Stimulated activated CD4-positive, alpha-beta T cell treated with anti-CD3 and anti-CD28 coated beads, TNF-alpha, amount 100 ng/mL, for 4 hours (primary cell): ENCODE measurements at places on chromosomes 1 and 21.
A peak's percentile ranks its signal among the peaks of the same experiment; 100 is the strongest.

GRCh38 chr1:201332616-201333335 is 44.7 kb downstream of the TNNT2 start:
- no peak for DNase-seq

GRCh38 chr21:38869196-38869595 is 63.5 kb downstream of the ETS2 start:
- no peak for DNase-seq

GRCh38 chr21:30838536-30838935 is 9.0 kb upstream of the KRTAP7-1 start:
- no peak for DNase-seq

GRCh38 chr1:109427171-109427467 is 871 bp upstream of the PSMA5 start:
- DNase-seq: no peak

- DNase-seq: no peak
Observed at GRCh38 chr1:57381426-57381825, 42.4 kb downstream of the DAB1 start.

- DNase-seq: no peak
Observed at GRCh38 chr1:221522529-221522940, 219.4 kb downstream of the DUSP10 start.

DNA sequence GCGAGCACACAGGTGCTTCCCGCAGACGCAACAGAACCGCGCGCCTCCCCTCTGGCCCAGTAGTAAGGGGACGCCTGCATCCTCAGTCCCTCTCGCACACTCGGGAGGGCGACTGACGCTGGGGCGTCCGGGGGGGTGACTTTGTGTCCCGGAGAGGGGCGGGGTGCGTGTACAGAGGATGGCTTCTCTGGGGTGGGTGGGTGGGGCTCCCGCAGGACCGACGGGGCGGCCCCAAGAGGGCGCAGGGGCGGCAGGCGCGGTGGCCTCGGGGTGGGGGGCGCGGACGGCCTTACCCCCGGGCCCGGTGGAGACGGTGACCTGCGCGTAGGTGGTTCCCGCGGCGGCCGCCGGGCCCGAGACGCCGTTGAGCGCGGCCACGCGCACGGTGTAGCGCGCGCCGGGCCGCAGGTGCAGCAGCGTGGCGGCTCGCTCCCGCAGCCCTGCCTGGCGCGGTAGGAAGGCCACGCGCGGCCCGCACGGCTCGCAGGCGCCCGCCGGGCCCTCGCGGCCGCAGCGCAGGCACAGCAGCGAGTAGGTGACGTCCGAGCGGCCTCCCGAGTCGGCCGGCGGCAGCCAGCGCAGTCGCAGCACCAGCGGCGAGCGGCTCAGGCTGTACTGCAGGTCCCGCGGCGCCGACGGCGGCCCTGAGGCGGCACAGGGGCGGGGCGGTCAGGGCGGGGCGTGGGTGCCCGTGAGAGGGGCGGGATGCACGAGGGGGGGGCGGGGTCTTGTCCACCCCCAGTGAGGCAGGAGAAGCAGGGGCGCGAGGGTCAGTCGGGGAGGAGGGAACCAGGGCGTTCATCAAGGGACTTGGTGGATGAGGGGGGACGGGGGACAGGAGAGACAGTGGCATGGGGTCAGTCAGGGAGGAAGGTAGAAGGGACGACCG is 12.1 kb downstream of the EPHA10 start:
- DNase-seq: no peak

GRCh38 chr1:241747992-241748391 is 95.9 kb downstream of the WDR64 start:
- DNase-seq: no peak

- no peak for DNase-seq
Observed at GRCh38 chr1:248858096-248858890, 592 bp downstream of the ZNF692 start.

DNA sequence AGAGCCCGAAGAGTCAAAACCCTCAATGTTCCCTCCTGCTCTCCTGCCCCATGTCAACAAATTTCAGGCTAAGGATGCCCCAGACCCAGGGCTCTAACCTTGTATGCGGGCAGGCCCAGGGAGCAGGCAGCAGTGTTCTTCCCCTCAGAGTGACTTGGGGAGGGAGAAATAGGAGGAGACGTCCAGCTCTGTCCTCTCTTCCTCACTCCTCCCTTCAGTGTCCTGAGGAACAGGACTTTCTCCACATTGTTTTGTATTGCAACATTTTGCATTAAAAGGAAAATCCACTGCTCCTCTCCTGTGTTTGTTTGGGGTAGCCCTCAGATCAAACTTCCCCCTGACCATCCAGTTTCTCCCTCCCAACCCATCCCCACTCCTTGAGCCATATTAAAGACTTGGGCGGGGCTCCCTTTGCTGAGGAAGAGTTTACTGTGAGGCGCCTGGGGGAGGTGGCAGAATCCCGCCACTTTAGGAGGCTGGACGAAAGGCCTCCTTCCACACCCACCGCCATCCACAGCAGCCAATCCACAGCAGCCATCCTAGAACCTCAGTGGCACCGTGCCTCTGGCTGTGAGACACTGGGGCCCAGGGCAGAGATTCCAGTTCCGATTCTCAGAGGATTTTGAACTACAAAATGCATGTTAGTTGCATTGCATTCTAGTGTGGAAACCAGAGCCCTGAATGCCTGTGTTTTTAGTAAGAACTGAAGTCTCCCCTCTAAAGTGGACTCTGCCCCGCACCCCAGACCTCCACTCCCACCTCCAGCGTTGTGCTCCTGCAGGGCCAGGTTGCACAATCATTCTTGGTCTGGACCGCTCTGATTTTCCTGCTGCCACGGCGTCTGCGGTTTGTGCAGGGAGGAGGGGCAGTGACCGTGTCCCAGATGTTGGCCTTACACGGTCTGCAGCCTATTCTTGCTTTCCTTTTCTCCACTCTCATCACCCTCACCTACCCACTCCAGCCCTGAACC is 3.0 kb downstream of the OLFML3 start:
- DNase-seq: no peak

DNA sequence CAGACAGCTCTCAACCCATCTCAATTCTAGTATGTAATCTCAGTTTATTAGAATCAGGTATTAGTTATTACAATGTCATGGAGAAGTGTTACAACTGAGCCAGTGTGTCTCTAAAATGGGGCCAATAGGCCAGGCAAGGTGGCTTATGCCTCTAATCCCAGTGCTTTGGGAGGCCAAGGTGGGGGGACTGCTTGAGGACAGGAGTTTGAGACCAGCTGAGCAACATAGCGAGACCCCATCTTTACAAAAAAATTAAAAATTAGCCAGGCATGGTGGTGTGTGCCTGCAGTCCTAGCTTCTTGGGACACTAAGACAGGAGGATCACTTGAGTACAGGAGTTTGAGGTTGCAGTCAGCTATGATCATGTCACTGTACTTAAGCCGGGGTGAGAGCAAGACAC is 104.9 kb downstream of the BCAR3 start:
- DNase-seq: no peak

DNA sequence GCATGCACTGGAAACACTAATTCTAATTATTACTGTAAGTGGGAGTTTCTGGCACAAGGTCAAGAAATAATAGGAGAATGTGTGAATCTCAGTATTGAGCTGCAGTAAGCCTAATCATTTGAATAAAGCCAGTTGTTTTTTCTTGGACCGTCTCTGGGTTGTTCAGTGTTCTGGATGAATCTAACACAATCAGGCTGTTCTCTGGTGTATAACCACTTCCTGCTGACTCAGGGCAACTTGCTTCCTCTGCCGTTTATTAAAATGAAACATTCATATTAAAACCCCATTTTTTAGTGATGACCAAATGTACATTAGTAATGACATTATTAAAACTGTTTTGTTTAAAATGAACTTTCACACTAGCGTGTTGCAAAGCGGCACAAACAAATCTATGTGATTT is 273.1 kb upstream of the SNX7 start:
- no peak for DNase-seq

- DNase-seq: peak; percentile 29
Observed at GRCh38 chr1:53294567-53294966, 33.3 kb downstream of the LRP8 start.

GRCh38 chr1:226643177-226643576 is 94.6 kb downstream of the STUM start:
- DNase-seq: no peak

DNA sequence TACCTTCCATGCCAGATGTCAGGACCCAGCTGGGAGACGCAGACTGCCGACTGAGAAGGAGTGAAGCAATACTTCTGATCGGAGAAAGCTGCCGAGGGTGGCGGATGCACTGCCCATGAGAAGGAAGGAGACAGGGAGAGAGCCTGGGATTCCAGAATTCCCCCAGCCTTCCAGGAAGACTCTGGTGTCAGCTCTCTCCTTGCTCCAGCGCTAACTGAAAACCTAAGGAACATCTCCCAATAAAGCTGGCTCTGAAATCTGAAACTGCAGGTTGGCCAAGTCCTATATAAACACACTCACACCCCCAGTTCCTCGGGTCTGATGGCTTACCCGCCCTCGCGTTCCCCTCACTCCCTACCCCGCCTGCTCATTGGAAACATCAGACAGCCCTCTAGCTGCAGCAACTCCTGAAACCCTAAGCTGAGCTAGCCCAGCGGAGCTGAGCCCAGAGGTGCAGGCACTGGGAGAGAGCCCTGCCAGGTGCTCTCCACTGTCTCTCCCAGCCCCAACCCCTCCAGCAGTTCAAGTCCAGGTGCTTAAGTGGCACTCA is 52.3 kb downstream of the PLEKHA6 start:
- no peak for DNase-seq
